Smooth muscle cell of the brain vasculature (primary cell): ENCODE measurements at places on chromosomes 12 and 14.

DNA sequence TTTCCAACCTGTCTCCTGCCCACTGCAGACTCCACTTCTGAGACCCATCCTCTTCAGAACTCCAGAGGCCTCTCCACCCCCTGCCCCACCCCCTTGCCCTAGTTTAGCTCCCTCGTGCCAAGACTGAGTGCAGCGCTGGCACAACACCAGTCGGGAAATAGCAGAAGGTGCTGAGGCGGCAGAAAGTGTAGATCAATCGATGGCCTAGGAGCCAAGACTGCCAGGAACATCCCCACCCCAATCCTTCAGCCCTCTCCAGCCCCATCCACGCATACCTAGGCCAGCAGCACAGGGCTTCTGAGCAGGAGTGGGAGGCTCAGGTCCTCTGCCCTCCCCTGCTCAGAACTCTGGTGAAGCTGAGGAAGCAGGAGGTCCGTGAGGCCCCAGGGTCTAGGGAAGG, 1.1 kb downstream of the CPNE6 start:
- no peak for DNase-seq

DNA sequence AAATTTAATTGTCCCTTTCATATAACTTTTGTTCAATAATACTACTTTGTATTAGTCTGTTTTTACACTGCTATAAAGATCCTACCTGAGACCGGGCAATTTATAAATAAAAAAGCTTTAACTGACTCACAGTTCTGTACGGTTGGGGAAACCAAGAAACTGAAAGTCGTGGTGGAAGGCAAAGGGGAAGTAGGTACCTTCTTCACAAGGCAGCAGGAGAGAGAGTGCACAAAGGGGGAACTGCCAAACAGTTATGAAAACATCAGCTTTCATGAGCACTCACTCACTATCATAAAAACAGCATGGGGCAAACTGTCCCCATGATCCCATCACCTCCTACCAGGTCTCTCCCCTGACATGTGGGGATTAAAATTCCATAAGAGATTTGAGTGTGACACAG, 1069.0 kb downstream of the FSCB start:
- DNase-seq = no peak

- DNase-seq = no peak
Observed at GRCh38 chr14:68756000-68756481, 36.8 kb downstream of the ZFP36L1 start.

- no peak for DNase-seq
Observed at GRCh38 chr12:89636052-89636775, 72.4 kb downstream of the ATP2B1 start.

DNA sequence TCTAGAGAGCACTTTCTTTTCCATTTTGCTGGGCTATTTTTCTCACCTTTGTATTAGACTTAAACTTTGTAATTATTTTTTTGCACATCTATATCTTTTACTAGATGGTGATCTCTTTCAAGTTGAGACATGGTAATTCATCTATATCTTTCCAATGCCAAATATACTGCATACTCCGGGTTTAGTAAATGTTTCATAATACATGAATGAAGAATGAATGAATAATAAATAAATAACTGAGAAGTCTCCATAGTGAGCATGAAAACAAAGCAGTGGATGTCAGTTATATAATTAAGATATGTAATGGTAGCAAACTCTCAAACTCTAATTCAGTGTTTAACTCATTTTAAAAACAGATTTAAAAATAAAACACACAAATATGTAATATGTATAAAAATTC, 342.5 kb upstream of the KITLG start:
- DNase-seq = no peak

GRCh38 chr12:6333566-6333965, 8.3 kb downstream of the TNFRSF1A start:
- DNase-seq = no peak

DNA sequence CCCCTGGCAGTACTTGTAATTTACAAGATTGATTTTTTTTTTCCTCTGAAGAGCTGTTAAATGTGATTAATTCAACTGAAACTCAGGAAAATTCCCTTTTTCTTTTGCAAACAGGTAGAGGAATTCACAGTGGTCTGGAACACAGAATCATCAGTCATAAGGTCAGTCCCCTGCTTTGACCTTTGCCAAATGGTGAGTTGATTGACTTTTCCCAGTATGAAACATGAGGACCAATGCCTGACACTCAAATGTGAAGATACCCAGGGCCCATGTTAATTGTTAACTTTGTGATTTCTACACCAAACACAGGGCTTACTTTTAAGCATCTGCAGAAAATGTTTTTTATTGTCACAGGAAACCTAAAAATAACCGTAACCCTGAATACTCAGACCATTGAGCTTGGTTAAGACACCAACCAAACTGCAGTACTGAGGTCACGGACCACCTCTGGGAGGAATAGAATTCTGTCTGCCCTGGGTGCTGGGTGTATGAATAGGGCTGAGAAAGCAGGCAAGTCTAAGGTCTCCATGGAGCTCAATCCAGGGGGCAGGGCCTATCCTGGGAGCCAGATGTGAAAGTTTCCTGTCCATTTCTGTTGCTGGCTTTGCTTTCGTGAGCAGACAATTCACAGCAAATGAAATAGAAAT, 192.4 kb downstream of the TMX1 start:
- no peak for DNase-seq

DNA sequence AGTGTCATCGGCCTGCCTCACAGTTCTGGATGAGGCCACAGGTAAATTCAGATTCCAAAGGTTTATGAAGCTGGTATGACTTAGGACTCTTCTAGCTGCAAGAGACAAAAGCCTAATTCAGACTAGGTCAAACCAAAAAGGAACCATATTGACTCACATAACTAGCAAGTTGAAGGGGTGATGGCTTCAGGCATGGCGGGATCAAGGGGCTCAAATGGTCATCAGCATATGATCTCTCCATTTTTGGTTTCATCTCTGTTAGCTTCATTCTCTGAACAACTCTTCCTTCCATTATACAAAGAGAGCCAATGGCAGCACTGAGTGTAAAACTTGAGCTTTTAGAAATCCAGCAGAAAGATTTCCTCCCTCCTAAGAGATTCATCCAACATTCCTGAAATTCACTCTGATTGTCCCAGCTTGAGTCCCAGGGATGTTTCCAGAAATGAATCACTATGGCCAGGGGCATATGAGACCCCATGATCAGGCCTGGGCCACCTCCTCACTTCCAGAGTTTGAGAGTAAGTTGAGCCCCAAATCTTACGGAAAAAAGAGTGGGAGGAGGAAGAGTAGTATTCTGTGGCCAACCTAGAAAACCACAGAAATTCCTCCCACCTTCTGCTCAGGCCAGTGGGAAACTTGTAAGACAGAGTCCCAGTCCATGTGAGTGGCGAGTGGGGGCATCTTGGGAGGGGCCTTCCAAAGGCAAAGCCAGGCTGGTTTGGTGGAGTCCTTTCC, 2.0 kb upstream of the MAP1LC3B2 start:
- DNase-seq = no peak

DNA sequence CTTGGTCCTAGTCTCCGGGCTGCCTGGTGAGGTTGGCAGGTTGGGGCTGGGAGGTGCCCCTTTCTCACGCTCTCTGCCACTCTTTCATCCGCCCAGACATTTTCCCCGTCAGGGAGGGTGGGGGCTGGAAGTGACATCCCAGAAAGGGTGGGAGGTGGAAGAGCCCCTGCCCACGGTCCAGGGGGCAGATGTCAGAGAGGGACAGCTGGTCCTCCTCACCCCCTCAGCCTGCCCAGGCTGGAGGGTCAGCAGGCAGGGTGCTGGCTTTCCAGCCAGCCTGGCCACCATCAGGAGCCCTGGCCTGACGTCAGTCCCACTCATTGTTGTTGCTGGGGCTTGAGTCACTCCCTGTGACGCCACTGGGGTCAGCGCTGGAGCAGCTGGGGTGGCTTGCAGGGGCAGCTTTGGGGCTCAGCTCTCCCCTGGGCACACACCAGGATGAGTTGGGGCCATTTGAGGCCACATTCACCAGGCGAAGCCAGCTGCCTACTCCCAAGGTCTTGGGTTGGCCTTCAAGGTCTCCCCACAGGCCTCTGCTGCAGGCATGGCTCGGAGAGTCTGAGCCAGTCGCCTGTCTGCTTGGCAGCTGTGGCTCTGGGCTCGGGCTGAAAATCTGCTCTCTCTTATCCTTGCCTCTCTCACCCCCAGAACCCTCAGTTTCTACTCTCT, 5.7 kb upstream of the ATG101 start:
- peak; percentile 74 for DNase-seq

GRCh38 chr12:54230555-54230954, 41.8 kb upstream of the SMUG1 start:
- DNase-seq = no peak

GRCh38 chr14:68279777-68280233, 460.2 kb downstream of the RAD51B start:
- no peak for DNase-seq

GRCh38 chr12:56998316-56998715, 8.0 kb downstream of the ZBTB39 start:
- DNase-seq = no peak

DNA sequence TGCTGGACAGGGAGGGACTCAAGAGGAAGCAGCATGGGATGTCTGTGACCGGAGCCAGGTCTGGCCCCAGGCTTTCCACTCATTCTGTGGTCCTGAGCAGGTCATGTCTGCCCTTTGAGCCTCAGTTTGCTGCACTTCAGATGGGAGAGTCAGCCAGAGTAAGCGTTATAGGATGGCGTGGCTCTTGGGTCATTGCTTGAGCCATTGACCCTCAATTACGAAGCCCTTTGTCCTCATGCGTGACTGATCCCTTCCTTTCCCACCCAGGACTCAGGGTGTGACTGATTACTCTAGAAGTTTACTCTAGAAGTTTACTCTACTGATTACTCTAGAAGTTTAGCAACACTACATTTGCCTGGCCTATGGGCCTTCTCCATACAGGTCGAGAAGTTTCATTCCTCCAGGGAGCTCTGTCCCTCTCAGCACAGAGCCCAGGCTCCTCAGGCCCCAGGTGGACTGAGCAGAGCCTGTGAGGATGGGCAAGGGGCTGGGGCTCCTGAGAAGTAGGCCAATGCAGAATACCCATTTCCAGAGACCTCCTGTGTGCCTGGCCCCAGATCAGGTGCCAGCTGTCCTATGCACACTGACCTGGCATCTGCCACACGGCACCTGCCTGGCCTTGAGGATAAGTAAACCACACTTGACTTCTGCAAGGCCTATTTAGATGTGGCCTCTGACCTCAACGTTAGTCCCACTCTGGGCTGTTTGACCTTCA, 7.6 kb upstream of the IFI27 start:
- DNase-seq = no peak

GRCh38 chr12:24955853-24956252, 7.0 kb upstream of the BCAT1 start:
- DNase-seq = no peak

DNA sequence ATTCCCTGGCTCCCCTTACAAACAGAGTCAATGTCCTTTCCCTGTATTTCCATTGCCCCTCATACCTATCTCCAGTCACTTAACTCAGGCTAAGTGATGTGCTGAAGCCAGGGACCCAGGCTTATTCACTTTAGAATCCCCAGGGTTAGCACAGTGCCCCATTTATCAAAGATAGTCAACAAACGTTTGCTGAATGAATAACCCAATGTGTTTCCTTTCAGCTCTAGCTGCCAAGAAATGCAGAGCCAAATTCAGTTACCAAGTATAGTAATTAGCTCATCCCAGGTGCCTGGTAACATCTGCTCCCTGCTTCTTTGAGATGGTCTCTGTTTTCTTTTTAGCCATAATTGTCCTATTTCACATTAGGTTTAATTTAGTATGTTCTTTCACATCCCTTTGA, 189.5 kb downstream of the PHLDA1 start:
- DNase-seq = no peak

DNA sequence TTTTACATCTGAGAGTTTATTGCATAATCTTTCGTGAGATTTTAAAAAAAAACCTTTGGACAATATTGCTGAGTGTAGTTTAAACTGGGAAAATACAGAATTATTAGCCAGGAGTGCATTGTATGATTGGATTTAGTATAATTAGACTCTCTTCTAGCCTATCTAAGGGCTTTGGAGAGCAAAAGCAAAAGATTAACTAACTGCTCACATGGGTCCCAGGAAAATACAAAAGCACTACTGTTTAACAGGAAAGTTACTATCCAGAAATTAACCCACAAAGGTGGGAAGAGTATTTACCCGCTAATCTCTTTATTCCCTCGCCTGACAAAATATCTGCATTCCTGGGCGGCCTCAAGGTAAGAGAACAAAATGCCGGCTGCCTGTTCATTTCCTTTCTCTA, 309.5 kb downstream of the ATXN7L3B start:
- no peak for DNase-seq

GRCh38 chr14:55448141-55448614, 7.8 kb upstream of the TBPL2 start:
- DNase-seq = no peak

DNA sequence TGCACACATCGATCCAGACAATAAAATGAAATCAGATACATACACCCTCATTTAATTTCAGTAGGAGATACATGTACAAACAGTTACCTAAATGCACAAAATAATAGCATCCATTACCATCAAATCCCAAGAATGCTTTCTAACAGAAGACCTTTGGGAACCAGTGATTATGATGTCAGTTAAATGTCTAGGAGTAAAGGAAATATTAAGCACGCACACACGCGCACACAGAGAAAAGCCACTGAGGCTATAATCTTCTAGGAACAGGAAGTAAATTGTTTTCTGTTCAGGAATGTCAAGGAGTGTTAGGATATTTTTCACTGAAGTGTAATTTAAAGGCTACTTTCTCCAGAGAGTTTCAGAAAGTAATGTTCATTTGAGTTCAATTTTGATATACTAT, 250.1 kb downstream of the MDGA2 start:
- no peak for DNase-seq

GRCh38 chr14:93732524-93732923, 55.8 kb downstream of the PRIMA1 start:
- DNase-seq = no peak

GRCh38 chr14:27634056-27634970, 1036.5 kb upstream of the NOVA1 start:
- no peak for DNase-seq

DNA sequence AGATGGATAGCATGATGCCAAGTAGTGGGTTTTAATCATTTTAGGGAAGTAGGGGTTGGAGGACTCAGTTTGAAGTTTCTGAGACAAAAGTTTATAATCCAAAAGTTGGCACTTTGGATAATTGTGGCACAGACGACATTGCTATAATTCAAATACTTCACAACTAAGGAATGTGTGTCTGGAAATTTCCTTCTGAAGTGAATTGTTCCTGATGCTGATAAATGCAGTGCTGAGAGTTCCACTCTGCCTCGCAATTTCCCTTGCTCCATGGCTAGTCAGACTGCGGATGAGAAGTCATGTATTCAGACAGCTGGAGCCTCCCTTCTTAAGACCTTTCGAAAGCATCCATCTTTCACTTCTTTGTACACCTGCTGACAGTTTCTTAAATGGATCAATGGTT, 393.3 kb upstream of the PRICKLE1 start:
- no peak for DNase-seq

- no peak for DNase-seq
Observed at GRCh38 chr12:93507165-93507564, 39.9 kb downstream of the MRPL42 start.

DNA sequence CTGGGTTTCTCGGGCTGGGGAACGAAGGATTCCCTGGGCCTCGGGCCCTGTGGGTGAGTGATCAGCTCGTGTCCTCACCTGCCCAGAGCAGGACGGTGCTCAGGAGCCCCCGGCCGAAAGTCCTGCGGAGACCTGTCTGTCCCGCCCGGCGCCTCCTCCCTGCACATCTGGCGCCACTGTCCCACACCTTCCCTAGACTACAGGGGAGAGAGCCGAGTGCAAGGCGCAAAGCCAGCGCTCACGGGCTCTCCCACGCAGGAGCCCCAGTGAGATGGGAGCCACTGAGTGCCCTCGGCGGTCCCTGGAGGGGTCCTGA, 13.1 kb upstream of the TEX22 start:
- DNase-seq = no peak
